ENCODE measurements at places on chromosomes 2 and 18.

DNA sequence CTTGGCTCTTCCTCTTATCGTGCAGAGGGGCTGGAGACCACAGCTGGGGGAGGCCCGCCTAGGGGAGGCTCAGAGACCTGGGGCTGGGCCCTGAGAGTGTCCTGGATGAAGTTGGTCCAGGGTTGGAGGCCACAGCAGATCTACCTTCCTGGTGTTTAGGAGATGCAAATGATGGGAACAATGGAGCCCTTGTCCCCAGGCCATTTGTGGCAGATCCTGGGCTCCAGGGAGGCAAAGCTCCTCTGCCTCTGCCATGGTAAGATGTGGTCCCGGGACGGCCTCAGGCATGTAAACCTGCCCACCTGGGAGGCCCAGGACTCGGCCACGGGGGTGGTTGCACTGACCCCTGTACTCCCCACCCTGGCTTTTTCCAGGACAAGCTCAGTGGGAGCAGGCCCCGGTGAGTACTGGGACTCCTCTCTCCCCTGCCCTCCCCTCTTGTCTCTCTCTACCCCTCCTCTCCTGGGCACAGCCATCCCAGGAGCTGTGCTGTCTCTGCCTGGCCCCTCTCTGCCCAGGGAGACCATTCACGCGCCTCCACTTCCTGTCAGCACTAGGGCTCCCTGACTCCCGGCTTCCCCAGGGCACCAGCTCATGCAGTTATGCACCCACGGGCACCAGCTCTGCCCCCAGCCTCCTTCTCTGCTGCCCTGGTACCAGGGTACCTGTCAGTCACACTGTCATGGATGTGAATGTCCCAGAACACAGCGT is 10.9 kb downstream of the SH2D6 start:
- no peak for DNase-seq

GRCh38 chr2:190182071-190182524 is 119.6 kb upstream of the MSTN start:
- DNase-seq, result no peak

GRCh38 chr2:164044622-164045021 is 308.8 kb upstream of the FIGN start:
- DNase-seq, result no peak

DNA sequence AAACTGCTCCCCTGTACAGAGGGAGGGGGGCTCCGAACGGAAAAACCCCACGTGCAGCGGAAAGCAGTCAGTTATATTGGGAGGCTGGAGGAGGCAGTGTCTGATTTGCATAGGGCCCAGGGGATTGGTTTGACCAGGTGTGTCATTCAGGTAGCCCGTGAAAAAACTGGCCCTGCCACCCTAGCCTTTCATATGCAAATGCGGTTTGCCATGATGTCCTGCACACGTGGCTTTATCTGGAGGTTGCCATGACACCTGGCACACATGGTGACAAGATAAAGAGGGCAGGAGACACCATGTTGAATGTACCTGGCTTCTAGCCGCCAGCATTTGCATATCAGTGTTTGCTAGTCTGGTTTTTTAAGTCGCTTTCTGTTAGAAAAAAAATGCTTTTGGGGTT is 20.5 kb downstream of the SLC25A52 start:
- DNase-seq, result no peak

GRCh38 chr2:120926463-120927264 is 191.0 kb downstream of the GLI2 start:
- DNase-seq, result no peak

- no peak for DNase-seq
Measured at GRCh38 chr2:136141510-136142149, 23.7 kb upstream of the CXCR4 start.

- no peak for DNase-seq
Measured at GRCh38 chr18:48256848-48257247, 152.3 kb downstream of the ZBTB7C start.

DNA sequence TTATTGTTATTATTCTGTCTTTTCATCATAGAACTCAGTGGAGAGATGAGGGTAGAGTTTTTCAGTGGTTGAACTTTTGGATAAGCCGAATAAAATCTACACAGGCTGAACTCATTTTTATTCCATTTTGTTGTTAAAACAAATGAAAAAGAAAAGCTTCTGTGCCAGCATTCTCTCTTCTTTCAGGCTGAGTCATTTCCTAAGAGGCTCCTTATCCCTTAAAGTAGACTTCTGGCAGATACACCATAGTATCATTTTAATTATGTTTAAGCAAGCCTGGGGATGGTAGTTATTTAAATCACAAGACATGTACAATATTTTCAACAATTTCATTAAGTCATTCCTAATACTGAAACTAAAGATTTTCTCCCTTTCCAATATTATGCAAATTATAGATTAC is 1364.0 kb upstream of the NRXN1 start:
- DNase-seq, result no peak

- no peak for DNase-seq
Measured at GRCh38 chr2:169452080-169452479, 27.2 kb upstream of the BBS5 start.

GRCh38 chr18:68965817-68966216 is 167.9 kb downstream of the CCDC102B start:
- no peak for DNase-seq

- DNase-seq, result no peak
Measured at GRCh38 chr18:13366962-13367892, 148.7 kb downstream of the LDLRAD4 start.

Measured in stimulated activated CD4-positive, alpha-beta T cell treated with anti-CD3 and anti-CD28 coated beads, Interleukin-15, amount 100 ng/mL, for 24 hours (primary cell).